ENCODE measurements at places on chromosomes 3 and 15.

DNA sequence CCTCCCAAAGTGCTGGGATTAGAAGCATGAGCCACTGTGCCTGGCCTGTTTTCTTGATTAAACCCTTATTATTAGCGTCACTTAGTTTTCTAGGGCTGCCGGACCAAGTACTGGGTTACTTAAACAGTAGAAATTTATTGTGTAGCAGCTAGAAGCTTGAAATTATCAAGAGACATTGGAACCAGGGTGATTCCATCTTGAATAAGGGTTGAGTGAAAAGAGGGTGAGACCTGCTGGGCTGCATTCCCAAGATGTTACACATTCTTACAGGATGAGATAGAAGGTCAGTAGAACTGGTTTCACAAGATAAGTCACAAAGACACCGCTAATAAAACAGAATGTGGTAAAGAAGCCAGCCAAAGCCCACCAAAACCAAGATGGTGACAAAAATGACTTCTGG lies 18.6 kb upstream of the FSTL1 start:
- DNase-seq = no peak

DNA sequence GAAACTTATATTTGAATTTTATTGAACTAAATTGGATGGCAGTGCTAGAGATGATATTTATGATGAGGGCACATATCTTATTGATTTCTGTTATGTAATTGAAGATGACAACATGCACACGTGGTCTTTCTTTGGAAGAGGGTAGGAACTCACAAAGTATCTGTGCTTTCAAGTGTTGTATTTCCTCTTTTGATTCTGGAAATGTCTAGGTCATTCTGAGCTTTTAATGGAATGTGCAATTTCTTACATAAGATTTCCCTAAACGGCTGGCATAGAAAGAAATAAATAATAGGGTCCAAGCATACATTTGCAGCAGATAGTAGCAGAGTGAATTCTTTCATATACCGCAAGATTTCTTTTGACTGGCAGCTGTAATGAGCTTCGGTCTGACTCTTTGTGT lies 10.1 kb upstream of the GPR171 start:
- no peak for DNase-seq

GRCh38 chr15:66456211-66456610 lies 41.4 kb downstream of the SNAPC5 start:
- DNase-seq = no peak

GRCh38 chr15:41656188-41656587 lies 4.0 kb upstream of the MGA start:
- no peak for DNase-seq

DNA sequence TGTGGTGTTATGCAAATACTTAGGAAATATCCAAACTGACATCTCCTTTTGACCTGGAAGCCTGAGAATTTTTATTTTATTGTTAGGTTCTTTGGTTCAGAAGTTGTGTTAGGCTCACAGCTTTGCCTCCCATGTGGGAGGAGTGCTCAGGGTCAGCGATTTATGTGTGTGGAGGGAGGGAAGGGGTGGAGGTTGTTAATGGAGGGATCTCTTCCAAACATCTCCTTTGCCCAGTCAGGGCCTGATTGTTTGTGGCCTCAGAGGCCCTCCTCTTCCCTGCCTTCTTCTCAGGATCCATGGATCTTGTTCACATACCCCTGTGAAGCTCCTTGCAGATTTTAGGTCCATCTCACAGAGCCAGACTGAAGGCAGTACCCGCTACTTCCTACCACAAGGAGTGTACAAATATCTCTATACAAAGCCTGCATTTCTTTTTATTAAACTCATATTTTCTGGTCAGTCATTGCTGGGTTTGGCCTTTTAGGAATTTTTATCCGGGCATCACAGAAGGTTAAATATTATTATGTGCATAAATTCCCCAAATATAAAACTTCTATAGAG lies 40.3 kb downstream of the BBX start:
- no peak for DNase-seq

DNA sequence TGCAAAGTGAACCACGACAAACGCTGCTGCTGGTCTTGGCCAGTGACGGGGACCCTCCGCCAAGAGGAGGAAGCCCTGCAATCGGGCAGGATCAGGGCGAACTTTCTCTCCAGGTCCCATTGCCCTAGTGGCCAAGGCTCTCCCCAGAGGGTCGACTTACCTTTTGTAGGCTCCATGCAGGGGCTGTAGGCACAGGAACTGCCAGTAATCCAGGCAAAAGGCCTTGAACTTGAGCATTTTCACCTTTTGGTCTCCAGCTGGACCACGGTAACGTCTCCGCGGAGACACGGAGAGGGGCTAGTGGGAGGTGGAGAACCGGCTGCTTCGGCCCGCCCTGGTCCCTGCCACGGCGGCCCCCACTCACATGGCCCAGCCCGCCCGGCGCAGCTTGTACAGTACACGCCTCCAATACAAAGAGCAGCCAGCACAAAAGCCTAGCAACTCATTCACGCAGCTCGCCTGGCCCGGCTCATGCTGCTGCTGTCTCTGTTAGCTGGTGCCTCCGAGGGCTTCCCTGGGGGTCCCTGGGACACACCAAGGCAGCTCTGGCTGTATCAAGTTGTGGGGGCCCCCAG lies 31.0 kb downstream of the IQSEC1 start:
- no peak for DNase-seq

- no peak for DNase-seq
Measured at GRCh38 chr3:45320986-45321385, 67.4 kb upstream of the LARS2 start.

GRCh38 chr15:41437448-41437847 lies 20.6 kb downstream of the RTF1 start:
- DNase-seq = no peak

DNA sequence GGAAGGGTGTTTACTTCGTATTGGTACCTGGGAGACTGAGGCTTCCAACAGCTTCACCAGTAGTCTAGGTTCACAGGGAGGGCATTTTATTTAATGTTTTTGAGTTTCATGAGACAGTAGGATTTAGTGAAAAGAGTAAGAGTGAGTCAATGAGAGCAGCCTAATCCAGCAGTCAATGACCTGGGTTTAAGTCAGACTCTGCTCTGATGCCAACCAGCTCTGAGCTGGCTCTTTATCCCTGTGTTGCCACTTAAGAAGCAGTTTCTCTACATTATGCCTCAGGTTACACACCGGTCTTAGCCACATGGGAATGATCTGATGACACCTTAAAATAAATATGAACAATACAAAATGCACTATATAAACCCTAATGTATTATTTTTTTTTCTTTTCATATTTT lies 59.4 kb upstream of the KCNMB2 start:
- no peak for DNase-seq

DNA sequence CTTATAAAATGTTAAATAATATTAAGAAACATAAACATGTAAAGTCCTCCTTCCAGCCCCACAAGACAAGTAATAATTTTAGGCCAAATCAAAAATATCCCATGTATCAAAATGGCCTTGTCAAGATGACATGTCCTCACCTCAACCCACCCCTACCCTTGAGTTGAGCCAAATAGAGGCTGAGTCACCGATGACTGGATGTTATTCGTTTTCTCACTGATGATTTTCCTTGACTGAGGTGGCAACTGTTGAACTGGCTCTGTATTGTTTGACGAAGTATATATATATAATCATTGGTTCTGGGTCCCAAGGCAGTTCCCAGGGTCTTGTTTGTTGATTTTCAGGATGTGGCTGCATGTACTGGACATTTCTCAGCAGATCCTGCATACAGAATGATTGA lies 75.3 kb downstream of the TMEM108 start:
- no peak for DNase-seq

DNA sequence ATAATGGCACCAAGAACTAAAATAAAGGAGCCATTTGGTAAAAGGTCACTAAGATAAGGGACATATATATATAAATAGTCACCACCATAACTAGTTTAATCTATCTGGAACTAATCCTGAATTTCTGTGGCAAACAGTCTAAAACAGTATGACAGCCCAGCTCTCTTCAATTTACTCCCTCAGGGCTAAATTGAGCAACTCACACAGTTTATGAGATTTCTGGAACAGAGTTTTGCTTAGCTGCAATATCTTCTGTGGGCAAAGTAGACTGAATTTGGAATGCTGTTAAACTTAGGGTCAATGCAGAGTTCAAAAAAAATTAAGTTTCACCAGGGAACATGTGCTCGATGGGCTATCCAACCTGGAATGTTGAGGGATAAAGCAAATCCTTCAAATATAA lies 70.1 kb upstream of the VEPH1 start:
- DNase-seq = no peak

DNA sequence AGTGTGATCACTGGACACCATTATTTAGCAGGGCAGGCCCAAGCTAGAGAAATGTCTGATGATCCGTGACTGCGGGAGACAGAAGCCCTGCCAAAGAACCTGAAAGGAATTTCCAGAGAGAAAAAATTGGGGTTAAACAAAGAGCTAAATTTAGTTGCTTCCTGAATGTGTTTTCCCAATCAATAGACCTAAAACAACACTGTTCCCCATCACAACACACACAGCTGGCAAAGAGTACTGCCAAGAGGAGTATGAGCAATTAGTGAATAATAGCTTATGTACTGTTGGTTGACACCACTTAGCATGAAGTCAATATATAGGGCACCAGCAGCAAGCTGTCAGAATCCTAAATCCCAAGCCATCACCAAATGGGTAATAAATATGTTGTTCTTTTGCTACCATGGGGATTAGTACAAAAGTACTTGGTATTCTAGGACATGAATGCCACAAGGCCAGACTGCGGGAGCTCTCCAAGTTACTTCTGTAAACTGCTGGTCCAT lies 35.7 kb downstream of the CLK3 start:
- no peak for DNase-seq

DNA sequence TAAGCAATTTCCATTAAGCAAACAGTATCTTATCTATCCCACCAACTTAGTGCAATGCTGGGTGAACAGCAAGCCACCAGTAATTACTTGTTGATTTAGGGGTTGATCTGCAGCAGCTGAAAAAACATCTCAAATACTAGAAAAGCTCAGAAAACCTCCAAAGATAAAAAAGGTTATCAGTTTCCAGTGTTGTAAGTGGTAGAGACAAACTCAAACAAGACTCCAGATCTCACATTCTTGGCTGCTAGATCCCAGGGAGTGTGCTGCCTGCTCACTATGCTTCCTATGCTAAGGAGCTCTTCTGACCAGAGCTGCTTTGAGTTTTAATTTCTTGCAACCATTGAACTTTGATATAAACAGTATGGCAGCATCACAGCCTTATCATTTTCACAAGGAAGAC lies 11.3 kb downstream of the B3GALNT1 start:
- DNase-seq = no peak

DNA sequence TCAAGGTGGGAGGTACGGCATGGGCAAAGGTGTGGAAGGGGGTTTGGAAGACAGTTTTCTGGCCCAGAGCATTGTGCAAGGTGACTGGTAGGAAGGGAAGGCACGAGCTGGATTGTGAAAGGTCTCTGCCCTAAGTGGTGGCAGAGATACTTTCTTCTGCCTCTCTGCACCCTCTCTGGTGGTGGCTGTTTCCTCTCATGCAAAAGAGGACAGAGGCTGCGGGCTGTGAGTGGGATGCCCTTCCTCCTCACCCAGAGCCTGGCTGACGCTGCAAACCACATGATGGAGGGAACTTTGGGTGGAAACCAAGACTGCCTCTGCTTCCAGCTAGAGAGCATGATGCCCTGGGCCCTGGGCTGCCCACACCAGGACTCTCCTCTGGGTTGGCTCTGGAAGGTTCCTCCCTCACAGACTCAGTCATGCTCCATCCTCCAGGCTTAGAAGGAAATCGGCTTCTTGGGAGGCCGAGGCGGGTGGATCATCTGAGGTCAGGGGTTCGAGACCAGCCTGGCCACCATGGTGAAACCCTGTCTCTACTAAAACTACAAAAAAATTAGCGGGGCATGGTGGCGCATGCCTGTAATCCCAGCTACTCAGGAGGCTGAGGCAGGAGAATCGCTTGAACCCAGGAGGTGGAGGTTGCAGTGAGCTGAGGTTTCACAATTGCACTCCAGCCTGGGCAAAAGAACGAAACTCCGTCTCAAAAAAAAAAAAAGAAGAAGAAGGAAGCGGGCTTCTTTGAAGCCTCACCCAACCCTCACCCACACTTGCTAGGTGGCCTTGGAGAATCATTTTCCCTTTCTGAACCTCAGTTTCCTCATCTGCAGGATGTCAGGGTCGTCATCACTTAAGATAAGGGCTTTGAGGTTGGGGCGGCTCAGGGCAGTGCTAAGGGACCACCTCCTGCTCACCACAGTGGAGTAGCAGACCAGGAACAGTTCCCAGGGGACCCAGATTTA lies 8.3 kb downstream of the PSTPIP1 start:
- no peak for DNase-seq

DNA sequence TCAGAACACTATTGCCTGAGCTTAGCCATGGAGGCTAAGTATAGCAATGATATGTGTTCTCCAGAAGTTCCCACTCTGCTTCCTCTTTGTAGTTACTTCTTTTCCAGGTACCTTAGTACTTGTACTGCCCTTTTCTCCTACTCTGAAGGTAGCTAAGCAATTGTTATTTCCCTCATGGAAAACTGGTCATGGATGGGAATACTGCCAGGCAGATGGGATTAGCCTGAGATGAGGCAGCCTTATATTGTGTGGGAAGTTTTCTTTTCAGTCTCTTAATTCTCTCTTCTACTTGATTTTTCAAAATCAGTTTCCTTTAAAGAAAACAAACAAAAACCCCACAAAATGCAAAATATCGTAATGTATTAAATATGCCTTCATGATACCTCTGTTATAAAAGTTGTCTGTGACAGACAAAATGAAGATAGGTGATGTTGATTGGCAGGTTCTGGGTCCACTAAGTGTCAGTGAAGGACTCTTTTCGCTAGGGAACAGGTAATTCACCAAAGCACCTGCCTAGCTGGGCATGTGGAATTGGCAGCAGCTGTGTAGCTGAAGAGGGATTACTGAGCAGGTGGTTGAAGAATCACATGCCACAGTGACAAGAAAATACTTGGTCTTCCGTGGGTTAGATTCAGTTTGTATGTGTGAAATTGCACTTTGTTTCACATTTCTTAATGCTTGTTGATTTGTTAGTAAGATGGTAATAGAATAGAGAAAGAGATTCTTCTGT lies 4.1 kb downstream of the ZNF609 start:
- no peak for DNase-seq

DNA sequence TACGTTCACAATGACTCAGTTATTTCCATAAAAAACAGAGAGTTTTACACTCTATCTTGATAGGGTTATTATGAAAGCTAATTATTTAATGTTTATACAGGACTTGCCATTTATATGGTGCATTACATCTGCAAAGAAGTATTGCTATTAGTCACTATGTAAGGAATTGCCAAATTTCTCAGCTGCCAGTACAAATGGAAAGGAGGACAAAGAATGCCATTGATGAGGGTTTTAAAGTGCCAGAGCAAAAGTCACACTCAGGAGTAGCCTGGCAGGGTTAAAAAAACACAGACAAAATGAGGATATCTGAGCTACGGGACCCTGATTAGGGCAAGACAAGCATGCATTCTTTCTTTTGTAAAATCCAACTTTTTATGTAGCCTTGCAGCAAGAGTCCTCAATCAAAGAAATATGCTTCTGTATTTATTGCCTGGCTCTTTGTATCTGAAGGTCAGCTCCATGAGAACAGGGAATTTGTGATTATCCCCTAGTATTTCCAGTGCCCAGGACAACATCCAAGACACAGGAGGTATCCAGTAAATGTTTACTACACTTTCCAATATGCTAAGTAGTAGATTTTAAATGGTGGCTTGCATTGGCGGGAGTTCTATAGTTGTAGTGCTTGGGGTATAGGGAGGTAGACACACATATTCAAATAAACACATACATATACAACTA lies 1013.6 kb downstream of the ROBO1 start:
- DNase-seq = no peak
